ENCODE measurements at places on chromosomes 5 and 9.

DNA sequence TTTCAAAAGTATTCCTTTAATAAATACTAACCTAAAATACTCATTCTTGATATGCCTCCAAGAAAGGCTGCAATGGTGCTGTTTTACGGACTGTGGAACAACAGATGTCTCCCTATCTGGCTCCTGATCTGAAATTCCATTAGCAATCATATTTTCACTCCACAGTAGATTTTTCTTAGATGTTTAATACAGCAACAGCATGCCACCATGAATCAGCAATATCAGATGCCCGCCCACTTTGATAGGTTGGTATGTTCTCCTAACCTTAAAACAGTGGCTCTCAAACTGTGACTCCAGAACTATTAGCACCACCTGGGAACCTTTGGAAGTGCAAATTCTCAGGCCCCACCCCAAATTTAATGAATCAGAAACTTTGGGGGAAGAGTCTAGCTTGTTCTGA is 110.2 kb downstream of the MLLT3 start:
- DNase-seq: peak; percentile 76

- no peak for DNase-seq
Observed at GRCh38 chr5:133234911-133235310, 183.1 kb downstream of the HSPA4 start.

DNA sequence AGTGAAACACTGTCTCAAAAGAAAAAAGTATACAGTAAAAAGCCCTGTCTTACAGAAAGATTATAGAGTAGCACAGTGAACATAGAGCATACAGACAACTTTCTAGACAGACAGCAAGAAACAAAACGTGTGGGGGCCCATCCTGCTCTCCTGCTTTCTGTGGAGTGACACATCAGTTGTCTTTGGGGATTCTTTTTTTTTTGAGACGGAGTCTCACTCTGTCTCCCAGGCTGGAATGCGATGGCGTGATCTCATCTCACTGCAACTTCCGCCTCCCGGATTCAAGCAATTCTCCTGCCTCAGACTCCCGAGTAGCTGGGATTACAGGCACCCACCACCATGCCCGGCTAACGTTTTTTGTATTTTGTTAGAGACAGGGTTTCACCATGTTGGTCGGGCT is 14.9 kb downstream of the CDHR2 start:
- DNase-seq: no peak

- no peak for DNase-seq
Observed at GRCh38 chr5:100889165-100889743, 13.8 kb downstream of the ST8SIA4 start.

DNA sequence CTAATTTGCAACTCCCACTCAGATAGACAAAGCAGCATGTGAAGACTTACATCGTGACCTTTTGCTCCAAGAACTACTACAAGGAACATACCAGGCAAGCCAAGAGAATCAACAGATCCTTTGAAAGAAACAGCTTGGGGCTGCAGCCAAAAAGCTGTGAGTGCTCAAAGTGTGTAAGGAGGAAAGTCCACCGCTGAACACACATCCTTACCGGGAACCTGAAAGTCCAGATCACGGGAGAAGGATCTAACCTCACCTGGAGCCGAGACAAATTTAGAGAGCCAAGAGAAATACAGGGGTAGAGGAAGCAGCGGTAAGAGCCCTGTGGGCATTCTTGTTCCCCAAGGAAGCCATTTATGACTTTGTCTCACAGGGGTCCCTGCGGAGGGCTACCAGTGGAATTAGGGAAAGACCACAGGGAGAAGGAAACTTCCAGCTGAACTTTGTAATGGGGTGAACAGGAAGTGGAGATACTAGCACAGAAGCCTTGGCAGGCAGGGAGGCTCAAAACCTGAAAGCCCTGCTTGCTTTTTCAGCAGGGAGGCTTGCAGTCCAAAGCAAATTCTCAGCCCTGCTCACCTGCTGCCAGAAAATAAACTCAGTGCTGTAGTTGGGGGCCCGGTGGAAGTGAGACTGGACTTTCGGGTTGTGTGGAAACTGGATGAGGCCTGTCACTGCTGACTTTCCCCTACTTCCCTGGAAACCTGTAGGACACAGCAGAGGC is 350.2 kb downstream of the DTWD2 start:
- no peak for DNase-seq

GRCh38 chr5:35409361-35409760 is 179.1 kb upstream of the PRLR start:
- no peak for DNase-seq

DNA sequence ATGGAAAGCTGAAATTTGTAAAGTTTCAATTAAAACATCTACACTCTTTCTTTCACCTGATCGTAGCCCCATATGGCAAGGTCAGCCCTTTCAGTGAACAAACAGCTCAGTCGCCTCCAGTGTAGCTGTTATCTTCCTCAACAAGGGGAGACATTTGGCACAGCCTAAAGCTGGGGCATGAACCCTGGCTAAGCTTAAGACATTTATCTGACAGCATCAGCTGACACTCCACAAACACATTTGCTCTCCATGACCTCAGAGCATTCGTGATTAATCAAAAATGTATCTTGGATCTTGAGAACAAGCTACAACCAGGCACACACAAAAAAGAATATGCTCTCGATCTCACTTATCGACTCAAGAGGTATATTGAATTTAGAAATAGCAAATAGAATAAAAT is 67.3 kb downstream of the POU5F2 start:
- no peak for DNase-seq

DNA sequence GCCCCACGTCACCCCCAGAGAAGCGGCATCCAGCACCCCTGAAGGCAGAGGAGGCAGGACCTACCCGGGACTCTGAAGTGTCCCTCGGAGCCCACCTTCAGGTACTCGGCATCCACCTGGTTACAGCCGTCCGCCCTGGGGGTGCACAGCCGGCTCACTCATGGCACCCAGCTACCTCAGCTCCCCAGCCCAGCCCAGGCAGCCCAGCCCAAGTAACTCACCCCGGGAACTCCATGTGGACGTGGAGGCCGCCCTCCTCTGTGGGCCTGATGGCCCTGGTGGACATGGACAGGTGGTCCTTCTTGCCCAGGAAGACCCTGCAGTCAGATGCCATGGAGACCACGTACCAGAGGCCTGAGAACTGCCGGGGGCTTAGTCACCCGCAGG is 676 bp downstream of the LCN15 start:
- no peak for DNase-seq

DNA sequence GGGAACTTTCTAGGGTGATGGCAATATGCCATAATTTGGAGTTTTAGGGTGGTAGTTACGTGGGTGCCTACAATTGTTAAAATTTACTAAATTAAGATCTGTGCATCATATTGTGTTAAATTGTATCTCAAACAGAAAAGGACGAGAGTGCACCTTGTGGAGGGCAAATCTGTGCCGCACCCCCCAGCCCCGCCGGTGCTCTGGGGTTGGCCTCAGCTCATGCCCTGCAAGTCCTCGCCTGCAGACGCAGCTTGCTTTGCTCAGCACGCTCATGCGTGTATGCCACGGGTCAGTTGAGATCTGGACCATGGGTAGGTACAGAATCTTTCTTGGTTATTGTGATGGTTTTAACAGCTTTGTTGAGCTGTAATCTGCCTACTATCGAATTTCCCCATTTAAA is 33.7 kb upstream of the FCN1 start:
- no peak for DNase-seq

DNA sequence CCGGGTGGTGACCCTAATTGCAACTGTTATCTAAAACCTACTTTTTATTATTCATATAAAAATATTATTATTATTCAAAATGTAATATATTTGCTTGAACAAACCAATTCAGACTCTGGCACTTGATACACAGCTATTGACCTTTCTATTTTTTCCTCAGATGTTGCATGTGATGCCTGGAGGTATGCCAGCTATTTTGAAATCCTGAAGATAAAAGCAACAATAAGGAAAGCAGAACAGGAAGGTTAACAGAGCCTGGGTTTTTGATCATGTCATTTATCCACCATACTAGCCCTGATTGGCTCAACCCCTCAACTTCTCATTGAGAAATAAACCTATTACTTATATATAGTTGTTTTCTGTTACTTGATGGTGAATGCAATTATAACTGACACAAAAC is 340.9 kb upstream of the KIF2A start:
- DNase-seq: no peak

- DNase-seq: peak; percentile 49
Observed at GRCh38 chr9:34125681-34126206, 754 bp downstream of the DCAF12 start.

DNA sequence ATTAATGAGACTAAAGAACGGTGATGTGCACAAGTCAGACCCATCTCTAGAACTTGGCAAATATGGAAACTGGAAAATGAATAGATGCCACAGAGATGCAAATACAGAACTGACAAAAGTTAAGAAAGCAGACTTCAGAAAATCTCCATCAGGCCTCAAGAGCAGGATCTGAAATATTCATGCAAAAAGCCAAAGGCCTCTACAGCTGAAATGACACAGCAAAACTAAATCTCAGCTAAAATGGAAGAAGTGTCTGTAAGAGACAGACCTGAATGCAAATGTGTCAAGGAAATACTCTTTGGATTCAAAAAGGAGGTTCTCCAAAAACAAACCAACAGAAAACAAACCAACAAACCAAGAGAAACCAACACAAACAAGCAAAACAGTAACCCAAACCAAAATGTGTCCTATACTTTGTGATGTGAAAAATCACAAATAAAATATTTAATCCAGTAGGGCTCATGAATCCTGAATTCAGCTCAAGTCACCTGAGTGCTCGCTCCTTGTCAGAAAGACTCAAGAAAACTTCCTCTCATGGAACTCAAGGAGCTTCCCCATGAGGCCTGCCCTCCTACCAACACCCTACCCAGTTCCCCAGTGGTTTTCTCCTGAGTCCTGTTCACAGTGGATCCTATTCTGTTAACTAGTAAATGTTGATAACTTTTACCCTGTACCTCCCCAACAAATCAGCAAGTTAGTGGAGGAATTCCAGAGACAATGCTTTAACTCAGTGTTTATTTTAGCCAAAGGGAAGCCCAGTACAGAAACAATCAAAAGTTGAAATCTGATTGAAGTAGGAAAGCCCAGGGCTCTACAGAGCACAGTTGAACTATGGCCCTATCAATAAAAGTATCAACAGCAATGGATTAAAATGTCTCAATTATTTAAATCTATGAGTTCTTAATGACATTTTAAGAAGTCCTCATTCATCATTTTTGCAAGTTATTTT is 14.6 kb downstream of the MRPS27 start:
- no peak for DNase-seq

- no peak for DNase-seq
Observed at GRCh38 chr5:15889001-15889400, 290.6 kb downstream of the MARCHF11 start.

- no peak for DNase-seq
Observed at GRCh38 chr9:138003485-138004190, 126.1 kb downstream of the CACNA1B start.

DNA sequence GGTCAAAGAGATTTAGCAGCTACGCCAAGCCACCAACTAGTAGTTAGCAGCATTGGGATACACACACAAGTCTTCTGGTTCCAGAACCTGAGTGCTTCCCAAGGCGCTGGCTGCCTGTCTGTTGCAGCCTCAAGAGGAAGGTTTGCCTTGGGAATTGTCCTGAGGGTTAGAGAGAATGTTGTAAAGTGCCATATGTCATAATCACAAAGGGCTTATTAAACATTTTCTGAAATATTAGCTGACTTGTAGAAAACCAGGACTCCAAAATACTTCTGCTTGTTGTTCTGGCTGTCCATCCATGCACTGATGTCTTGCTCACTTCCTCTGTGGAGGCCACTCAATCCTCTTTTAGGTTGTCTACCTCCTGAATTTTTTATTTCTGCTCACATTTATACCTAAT is 46.3 kb downstream of the SLC36A1 start:
- DNase-seq: no peak

DNA sequence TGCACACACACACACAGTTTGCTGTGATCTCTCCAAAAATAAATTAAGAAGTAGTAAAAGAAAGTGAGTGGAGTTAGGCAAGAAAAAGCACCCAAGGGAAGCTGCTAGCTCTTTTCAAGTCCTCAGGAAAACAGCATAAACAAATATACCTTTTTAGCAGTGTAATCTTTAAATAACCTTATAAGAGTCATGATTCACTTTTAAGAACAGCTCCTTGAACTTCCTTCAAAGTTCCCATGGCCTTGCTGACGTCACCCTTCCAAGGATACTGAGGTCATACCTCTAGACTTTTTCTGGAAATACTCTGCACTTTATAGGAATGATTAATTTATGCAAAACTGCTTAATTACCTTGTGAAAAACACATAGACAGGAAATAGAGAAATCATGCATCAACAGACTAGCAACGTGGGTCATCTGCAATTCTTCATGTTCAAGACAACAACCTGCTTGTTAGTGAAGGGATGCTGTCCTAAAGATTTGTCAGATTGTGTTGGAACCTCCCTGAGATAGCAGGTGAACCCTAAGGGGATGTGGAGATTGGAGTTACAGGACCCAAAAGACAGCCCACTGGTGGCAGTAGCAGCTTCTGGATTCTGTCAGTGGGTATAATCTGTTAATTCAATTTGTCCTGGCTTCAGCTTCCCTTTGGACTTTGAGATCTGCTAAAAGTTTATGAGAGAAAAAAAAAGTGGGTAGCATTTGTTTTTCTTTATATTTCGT is 229.0 kb downstream of the ELAVL2 start:
- no peak for DNase-seq

Measured in GM03348 (cell line).